Bone marrow (tissue), 2 donors: ENCODE measurements at places on chromosomes 1 and 21.
A peak's percentile ranks its signal among the peaks of the same experiment; 100 is the strongest.

DNA sequence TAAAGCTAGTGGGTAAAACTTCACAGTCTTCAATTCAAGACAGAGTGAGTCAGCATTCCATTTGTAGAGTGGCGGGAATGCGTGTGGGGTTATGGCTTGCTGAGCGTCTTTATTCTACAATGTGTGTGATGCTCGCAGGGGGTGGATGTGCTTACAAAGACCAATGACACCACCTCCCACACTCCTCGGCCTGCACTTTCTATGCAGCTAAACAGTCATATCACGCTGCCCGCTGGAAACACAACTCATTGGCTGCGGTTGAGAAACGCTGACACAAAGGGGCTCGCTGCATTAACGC is 298.5 kb downstream of the PCP4 start:
- no peak for DNase-seq

- no peak for DNase-seq
Measured at GRCh38 chr1:162446946-162447345, 35.0 kb upstream of the SH2D1B start.

DNA sequence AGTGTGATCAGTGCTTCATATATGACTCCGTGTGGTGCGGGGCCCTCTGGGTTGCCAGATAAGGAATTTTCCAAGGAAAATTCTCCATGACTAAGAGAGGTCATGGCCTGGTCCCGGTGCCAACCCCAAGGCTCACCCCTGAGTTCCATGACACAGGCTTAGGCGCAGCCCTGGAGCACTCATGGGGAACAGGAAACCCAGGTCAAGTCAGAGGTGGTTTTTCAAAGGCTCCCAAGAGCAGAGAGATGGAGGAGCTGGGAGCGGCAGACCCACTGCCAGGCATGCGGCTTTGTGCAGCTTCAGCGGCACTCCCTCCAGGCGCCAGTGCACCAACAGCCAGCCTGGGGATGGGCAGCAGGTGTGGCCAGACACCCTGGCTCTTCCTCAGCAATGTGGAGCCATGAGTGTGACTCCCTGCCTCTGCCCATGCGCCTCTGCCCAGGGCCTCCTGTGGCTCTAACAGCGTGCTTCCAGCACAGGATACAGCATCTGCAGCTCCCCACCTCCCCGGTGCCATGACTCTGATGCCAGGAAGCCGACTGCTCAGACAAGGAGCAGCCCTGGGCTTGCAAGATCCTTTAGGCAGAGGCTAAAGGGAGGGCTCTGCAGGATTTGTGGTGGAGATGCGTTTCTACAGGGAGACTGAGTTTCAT is 47.3 kb downstream of the GPR161 start:
- no peak for DNase-seq

GRCh38 chr1:90358448-90358847 is 358.7 kb downstream of the BARHL2 start:
- no peak for DNase-seq

DNA sequence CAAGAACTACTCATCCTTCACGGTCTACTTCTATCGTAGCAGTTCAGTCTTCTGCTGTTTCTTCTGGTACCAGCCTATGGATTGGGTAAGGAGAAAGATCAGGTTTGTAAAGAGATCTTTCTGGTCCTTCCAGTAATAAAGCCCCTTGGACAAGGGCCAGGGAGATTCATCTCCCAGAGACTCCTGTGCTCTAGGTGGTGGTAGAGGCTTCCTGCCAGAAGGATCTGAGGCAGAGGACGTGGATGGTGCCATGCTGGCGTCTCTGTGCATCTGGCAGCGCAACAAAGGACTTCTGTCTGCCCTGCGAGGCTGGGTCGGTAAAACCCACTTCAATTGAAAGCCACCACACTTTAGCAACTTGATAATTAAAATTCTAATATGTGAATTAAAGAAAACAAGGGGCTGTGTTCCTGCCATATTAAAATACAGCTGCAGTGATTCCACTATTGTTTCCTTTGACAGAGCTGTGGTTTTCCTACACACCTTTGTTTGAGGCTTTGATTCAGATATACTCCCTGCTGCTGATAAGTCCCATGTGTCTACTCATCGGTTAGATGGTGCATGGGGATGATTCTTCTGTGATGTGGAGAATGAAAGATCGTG is 73.6 kb downstream of the ROR1 start:
- no peak for DNase-seq

DNA sequence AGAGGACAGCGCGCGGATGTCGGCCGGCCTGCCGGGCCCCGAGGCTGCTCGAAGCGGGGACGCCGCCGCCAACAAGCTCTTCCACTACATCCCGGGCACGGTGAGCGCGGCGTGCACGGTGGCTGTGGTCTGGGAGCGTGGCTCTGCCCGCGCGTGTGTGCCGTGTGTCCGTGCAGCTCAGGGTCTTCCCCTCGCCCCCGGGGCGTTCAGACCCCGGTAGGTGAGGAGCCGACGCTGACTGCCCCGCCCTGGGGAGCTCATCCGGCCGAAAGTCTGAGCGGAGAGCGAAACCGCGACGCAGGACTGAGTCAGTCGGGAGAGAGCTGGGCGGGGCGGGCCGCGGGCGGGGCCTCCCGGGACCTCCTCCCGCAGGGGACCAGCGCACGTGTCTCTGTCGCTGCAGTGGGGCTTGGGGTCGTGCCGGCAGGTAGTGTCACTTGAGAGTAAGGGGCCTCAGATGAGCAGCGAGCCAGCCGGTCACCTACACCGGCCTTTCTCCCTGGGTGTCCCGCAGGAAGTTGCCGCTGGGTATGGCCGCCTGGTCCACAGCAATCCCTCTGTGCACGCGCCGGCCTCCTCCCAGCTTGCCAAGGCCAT is 520 bp downstream of the PLEKHN1 start:
- peak; percentile 73 for DNase-seq

DNA sequence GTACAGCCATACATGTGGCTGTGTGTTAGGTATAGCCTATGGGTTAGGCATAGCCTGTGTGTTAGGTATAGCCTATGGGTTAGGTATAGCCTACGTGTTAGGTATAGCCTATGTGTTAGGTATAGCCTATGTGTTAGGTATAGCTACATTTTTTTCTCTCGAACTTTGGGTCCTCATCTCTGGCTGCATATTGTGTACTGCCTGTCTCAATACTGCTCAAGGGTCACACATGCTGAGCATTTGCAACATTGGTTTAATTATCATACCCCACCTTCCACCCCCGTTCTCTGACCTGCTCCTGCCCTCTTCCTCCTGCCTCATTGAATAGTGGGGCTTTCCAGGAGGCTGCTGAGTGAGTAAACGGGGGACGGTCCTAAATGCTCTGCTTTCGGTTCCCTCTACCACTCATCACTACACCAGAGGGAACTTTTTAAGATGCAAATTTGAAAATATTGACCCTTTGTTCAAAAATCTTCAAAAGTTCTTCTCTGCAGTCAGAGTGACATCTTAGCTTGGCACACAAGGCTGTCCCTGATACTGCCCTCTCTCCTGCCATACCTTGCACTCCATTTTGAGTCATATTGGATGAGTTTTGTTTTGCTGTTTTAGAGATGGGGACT is 17.8 kb downstream of the OR2B11 start:
- DNase-seq, result no peak

DNA sequence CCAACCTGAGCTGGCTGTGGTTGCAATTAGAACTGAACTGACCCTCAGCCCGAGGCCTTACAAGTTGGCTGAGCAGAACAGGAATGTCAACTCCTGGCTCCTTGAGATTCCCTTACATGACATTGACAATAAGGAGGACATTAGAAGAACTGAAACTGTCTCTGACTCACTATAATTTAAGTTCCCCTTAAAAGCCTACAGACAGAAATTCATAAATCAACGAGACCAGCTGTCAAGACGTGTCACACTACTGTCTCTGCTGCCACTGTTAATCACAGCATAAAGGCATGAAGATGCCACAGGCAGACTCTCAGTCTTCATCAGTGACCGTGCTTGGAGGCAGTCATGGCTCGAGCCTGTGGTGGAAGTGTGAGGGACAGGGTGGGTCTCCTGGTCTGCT is 168.8 kb downstream of the GABPA start:
- DNase-seq, result peak; percentile 97

GRCh38 chr21:45222001-45222400 is 65.7 kb downstream of the POFUT2 start:
- DNase-seq, result no peak

DNA sequence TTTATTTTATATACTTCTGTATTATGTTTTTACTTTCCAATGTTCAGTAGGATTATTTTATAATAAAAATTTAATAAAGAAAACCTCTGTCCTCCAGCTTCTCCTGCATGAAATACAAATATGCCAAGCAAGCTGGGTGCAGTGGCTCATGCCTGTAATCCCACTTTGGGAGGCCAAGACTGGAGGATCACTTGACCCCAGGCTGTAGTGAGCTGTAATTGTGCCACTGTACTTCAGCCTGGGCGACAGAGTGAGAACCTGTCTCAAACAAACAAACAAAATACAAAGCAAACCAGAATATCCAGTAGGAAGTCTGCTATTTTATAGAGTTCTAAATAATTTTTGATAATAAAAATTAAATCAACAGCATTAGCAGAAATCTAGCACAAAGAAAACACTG is 168.8 kb downstream of the EIF4G3 start:
- no peak for DNase-seq

DNA sequence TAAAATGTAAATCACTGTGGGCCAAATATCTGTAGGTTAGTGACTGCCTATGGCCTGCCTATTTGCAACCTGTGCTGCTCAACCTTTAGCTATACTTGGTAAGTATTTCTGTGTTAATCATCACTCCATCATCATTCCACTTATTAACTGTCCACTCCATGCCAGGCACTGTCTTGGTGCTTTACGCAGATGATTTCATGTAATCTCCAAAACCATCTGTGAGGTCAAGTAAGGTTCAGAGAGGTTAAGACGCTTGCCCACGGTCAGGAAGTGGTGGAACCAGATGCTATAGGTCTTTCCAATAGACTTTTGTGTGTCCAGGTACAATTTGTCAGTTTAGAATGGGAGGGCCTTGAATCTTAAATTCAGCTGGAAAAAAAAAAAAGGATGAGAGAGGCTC is 10.8 kb upstream of the PHACTR4 start:
- DNase-seq, result no peak

DNA sequence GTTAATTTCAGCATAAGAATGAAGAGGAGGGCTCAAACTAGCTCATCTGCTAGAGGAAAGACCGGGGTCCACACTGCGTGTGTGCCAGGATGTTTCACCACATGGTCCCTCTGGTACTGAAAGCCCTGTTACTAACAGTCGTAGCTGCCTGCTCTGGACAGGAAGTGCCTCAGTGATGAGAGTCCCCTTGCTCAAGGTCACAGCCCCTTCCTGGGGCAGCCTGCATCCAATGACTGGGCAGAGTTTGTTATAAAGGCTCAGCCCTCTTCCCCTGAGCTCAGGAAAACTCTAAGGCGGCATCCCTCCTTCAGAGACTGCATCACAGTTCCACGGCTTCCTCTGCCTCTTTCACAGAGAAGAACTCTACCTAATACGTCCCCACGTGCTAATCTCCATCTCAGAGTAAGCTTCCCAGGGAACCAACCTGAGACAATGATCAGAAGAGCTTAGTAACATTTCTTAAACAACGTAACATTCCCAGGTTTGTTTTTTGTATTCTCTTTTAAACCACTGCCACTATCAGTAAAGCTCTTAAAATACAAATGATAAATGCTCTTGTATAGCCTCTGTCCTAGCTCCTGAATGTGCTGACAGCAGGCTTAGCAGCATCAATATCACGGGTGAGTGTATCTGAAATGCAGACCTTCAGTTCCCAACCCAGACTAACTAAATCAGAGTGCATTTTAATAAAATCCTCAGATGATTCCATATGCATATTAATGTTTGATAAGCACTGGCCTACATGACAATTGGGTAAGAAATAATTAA is 38.0 kb upstream of the ATP1A1 start:
- no peak for DNase-seq

GRCh38 chr1:221837896-221838295 is 96.0 kb upstream of the DUSP10 start:
- DNase-seq, result no peak

DNA sequence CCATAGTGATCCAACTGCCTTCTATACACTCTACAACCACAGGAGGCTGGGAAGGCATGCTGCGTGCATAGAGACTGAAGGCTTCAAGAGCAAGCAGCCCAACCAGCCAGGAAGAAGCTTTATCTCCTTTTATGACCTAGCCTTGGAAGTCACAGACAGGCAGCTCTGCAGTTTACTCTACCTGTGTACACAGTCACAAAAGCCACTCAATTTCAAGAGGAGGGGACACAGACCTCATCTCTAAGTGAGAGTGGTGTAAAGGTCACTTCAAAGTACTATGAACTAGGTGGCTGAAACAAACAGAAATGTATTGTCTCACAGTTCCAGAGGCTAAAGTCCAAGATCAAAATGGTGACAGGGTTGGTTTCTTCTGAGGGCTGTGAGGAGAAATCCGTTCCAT is 69.6 kb upstream of the GJB5 start:
- no peak for DNase-seq

DNA sequence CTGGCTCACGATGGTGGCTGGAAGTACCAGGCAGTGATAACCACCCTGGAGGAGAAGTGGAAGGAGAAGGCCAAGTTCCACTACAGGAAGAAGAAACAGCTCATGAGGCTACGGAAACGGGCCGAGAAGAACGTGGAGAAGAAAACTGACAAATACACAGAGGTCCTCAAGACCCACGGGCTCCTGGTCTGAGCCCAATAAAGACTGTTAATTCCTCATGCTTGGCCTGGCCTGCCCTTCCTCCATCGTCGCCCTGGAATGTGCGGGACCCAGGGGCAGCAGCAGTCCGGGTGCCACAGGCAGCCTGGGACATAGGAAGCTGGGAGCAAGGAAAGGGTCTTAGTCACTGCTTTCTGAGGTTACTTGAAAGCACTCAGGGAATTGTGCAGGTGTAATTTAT is 10.8 kb downstream of the IL24 start:
- DNase-seq, result no peak

GRCh38 chr1:30636621-30637020 is 86.8 kb downstream of the MATN1 start:
- DNase-seq, result no peak

- no peak for DNase-seq
Measured at GRCh38 chr1:29576510-29576909, 340.2 kb downstream of the PTPRU start.
